Stimulated activated naive CD8-positive, alpha-beta T cell treated with anti-CD3 and anti-CD28 coated beads, Interleukin-15, amount 100 ng/mL, for 72 hours (primary cell): ENCODE measurements at places on chromosomes 4 and X.

GRCh38 chr4:104451573-104451972, 43.1 kb downstream of the CXXC4 start:
- no peak for DNase-seq

- DNase-seq = no peak
Measured at GRCh38 chrX:103356130-103356798, at the start of gene TCEAL9. TSS of gene TCEAL9 (plus strand) at chrX:103356506. CDS start at chrX:103357685, 1,179 bp downstream.

GRCh38 chr4:71188156-71188640, 150.6 kb upstream of the SLC4A4 start:
- no peak for DNase-seq

- DNase-seq = no peak
Measured at GRCh38 chrX:106170318-106170717, 2.2 kb downstream of the PWWP3B start.

DNA sequence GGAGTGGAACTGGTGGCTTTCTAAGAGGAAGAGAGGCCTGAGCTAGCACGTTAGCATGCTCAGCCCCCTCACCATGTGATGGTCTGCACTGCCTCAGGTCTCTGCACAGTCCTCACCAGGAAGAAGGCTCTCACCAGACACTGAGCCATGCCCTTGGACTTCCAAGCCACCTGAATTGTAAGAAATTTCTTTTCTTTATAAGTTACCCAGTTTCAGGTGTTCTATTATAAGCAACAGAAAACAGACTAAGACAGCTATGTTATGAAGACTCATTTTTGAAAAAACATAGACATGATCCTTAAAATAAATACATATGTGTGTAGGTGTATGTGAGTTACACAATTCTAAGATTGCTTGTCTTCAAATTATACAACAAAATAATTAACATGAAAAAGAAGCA, 74.7 kb downstream of the CEP44 start:
- DNase-seq = no peak

DNA sequence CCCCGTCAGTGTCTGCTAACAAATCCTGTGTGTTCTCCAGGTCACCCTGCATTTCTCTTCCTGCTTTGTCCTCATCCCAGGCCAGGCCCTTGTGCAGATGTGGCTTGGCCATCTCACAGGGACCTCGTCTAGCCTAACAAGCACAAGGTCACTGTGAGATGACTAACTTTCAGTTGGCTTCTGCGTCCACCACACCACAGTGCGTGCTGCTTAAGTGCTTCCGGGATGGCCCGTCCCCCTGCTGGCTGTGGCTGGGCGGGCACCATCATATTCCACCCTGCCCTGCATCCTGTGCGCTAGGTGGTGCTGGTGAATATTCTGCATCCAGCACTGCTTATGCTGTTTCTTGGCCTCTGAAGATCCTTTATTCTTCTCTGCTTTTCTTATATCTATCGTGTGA, 33.8 kb downstream of the RBBP7 start:
- DNase-seq = no peak

GRCh38 chrX:132068405-132068804, 45.3 kb downstream of the STK26 start:
- DNase-seq = no peak

GRCh38 chrX:48591255-48591791, 6.0 kb upstream of the WDR13 start:
- DNase-seq = no peak

DNA sequence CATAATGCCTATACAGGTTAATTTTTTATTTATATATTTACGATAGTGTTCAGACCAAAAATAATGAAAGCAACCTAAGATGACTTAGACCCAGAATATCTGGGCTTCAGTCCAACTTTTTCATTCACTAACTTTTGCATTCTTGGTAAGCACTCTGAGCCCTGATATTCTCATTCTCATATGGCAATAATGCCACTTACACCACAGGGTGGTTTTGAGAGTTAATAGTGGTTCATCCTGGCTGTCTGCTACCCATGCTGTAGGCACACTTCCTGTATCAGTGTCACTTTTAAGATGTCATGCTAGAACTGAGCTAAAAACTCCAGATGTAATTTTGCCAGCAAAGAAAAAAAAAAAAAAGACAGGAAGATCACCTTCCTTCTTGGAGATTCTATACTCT, 508.7 kb upstream of the FMR1 start:
- no peak for DNase-seq

DNA sequence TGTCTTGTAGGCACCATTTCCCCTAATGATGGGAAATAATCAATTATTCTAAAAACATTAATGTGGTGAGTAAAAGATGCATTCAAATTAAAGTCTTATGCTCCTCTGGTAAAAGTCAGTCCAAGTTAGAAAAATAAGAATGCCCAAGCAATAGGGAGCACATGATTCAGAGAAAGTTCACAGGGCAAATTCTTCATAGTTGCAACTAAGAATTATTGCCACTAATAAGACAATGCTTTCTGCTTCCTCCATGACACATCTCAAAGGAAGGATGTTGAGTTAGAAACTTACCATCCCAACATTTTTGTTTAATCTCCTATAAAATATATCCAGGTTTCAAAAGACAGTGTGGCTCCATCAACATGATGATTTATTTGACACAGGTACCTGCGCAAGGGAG, 26.3 kb downstream of the PHOX2B start:
- DNase-seq = no peak

- no peak for DNase-seq
Measured at GRCh38 chr4:10925996-10926395, 241.4 kb upstream of the CLNK start.

DNA sequence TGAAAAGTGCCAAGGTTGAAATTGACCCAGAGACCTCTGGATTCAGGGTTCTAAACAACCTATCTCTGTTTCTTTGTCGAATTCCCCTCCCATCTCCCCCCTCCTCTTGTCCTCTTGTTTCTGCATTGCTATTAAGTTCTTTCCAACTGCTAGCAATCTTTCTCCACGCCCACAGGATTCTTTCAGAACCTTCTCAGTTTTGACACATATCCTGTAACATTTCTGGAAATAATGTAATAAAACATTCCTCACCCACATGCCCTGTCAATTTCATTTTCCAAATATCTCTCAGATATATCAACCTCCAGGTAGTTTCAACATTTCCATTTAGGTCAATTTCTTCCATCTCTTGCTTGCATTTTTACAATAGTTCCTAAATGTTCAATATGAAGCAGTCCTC, 1105.9 kb downstream of the ARAP2 start:
- DNase-seq = no peak

- no peak for DNase-seq
Measured at GRCh38 chr4:129239088-129239487, 143.1 kb downstream of the C4orf33 start.

DNA sequence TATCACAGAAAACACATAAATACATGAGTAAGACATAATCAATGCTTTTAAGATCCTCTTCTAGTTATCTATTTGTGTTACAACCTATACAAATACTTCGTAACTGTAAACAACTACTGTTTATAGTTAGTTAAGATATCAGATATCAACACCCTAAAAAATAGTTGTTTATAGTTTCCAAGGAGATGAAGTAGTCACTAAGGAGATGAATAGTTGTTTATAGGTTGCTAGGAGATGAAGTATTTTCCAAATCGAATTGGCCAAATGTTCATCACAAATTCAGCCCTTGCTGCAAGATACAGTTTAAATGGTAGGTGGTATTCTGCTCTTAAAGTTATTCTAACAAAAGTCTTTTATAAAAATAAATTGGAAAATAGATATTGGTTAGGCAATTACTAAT, 618.2 kb upstream of the PCDH10 start:
- DNase-seq = no peak

DNA sequence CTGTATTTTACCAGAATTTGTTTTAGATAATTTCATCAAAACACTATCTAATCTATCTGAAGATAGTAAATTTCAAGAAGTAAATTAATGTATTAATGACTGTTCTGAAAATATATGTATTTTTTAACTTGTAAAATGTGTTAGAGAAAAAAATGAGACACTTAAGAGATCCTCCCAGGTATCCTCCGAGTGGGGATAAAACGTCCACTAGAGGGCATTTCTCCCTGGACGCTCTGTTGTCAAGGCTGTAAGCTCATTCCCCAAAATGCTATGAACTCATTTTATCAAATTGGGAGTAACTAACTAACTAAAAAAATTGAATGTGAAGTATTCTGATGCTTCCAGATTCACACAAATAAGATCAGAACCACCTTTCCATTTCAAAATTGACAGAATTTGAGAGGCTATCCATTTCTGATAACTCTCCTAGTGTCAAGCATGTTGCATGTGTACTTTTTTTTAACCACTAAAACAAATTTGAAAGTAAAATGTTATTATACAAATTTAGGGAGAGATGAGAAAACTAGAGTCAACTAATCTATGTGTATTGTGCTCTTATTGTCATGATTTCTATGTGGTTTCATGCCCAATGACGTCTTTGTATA, 337.3 kb upstream of the HS3ST1 start:
- no peak for DNase-seq

GRCh38 chr4:145557720-145558119, 61.5 kb upstream of the MMAA start:
- peak; percentile 39 for DNase-seq

DNA sequence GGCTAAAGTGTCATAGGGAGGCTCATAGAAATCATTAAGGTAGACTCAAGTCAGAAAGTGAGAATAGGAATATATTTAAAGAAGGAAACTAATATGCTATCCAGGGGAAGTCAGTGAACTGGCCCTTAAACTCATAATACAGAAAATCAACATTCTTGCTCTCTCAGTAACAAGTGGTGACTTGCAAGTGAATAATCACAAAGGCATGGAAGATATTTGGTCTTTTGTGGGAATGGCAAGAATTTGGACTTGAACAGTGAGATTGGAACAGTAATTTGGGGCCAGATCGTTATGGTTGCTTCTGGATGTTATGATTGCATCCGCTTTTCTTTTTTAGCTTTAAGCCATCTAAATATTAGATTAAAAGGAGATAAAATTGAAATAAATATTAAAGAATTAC, 103.8 kb downstream of the TBC1D19 start:
- no peak for DNase-seq

GRCh38 chr4:84529169-84529751, 30.2 kb upstream of the NKX6-1 start:
- no peak for DNase-seq

- DNase-seq = no peak
Measured at GRCh38 chrX:112766774-112767173, 73.9 kb downstream of the AMOT start.
